Kidney capillary endothelial cell (primary cell): ENCODE measurements at places on chromosomes 16 and 17.

GRCh38 chr16:27123795-27124409 is 57.2 kb downstream of the C16orf82 start:
- DNase-seq: no peak

GRCh38 chr16:9260666-9261065 is 169.2 kb downstream of the HAPSTR1 start:
- no peak for DNase-seq

- no peak for DNase-seq
Measured at GRCh38 chr17:338442-339192, 14.0 kb downstream of the RPH3AL start.

- DNase-seq: no peak
Measured at GRCh38 chr16:49600976-49601375, 227.4 kb downstream of the C16orf78 start.

GRCh38 chr16:75624921-75625334 is 1.8 kb upstream of the ADAT1 start:
- DNase-seq: no peak

DNA sequence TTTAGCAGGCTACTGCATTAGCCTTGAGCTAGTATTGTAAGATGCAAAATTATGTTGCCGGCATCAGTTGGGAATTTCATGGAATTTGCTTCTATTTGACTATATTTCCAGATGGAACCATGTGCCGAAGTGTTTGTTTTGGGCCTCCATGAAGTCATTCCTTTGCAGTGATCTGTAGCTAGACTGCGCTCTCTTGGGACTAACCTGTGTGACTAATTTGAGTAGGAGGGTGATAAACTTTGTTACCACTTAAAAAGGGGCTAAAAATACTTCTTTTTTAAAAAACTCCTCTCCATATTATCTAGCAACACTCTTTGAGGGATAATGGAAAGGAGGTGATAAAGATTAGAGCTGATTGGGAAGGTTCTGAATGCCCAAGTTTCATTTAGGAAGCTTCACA is 166.8 kb upstream of the TBX2 start:
- no peak for DNase-seq

DNA sequence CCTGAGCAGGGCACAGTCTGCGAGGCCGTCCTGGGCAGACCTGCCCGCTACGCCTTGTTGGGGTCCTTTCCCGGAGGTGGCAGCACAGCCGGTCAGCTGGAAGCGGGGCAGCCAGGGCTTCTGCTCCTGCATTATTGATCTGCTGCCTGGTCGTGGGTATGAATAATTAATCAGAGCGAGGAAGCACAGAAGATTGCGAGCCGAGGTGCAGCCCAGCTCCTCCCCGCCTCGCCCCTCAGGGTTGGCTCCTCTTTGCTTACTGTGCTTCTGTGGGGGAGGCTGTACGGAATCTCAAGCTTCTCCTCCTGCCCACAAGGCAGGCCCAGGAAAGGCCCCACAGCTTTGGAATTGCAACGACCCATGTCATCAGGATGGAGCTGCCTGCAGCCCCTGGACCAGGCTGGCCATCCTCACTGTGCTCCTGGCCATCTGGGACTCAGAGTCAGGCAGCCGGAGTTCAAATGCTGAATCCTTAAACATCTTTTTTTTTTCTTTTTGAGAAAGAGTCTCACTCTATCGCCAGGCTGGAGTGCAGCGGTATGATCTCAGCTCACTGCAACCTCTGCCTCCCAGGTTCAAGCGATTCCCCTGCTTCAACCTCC is 25.6 kb downstream of the TRARG1 start:
- DNase-seq: no peak

DNA sequence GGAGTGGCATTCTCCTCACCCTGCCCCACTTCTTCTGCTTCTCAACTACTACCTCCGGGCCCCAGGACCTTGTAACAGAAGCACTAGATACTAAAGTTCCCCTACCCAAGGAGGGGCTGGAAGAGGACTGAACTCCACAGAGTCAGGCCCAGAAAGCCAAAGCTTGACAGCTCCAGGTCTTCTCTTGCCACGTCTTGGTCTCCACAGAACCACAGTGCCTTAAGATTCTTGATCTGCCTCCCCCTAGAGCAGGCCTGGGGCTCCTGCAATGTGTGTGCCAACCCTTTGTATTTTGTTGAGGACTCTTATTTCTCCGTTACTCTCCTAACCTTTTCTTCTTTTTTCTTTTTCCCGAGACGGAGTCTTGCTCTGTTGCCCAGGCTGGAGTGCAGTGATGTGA is 4.0 kb downstream of the SLC16A13 start:
- no peak for DNase-seq

GRCh38 chr17:44956998-44957981 is 9.7 kb upstream of the KIF18B start:
- no peak for DNase-seq

- no peak for DNase-seq
Measured at GRCh38 chr17:57940231-57940630, 15.0 kb downstream of the CUEDC1 start.

DNA sequence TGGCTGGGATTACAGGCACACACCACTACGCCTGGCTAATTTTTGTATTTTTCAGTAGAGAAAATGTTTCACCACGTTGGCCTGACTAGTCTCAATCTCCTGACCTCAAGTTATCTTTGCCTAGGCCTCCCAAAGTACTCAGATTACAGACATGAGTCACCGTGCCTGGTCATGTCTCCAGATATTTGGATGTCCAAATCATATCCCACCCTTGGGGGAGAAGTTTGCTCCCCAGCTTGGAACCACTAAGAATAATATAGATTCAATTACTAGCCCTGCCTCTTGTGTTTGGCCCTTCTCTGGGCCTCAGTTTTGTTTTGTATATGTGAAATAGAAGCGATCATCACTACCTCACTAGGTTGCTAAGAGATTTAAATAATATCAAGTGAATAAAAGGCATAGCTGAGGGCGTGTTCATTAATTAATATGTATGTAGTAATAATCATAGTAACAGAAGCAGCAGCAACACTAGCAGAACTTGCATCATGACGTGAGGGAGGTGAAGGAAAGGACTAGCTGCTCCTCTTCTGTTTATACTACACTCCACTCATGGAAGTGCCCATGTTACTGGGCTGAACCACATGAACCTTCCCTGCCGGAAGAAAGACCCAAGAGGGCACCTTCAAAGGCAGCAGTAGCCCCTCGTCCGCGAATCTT is 253.6 kb upstream of the XYLT1 start:
- no peak for DNase-seq

GRCh38 chr16:78543023-78543422 is 443.6 kb downstream of the WWOX start:
- no peak for DNase-seq

DNA sequence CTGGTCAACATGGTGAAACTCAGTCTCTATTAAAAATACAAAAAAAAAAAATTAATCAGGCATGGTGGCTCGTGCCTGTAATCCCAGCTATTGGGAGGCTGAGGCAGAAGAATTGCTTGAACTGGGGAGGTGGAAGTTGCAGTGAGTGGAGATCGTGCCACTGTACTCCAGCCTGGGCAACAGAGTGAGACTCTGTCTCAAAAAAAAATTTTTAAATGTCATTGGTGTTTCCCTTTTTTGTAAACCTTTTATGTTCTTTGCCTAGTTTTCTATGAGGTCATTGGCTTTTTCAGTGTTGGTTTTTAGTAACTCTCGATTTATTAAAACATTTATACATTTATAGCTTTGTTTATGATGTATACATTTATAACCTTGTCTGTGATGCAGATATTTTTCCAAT is 18.2 kb downstream of the NLRC5 start:
- DNase-seq: no peak

DNA sequence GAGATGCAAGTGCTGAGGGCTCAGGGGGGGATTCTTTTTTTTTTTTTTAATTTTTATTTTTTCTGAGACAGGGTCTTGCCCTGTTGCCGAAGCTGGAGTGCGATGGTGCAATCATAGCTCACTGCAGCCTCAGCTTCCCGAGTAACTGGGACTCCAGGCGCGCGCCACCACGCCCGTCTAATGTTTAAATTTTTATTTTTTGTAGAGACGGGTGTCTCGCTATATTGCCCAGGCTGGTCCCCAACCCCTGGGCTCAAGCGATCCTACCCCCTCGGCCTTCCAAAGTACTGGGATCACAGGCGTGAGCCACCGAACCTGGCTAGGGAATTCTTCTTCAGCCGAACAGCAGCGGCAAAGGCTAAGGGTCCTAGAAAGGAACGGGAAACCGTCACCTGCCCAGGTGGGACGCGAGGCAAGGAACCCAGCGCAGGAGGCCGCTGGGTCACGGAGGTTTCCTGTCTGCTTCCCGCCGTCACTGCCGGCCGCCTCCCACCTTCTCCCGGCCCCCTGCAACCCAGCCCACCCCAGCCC is 13.3 kb upstream of the OR1F1 start:
- no peak for DNase-seq
